ENCODE measurements at places on chromosomes 5 and 9. TPM values are rescaled to one million over a fixed set of nuclear protein-coding genes. Genes with fewer than 3 reads are reported as not detected.

GRCh38 chr9:94139672-94140417 is 55.6 kb downstream of the PTPDC1 start:
- peak; percentile 68 for DNase-seq
- peaks cover 7% of the 10 kb centered on the region for H3K4me1 ChIP-seq
- H3K27me3 ChIP-seq = no peaks in the 10 kb centered on the region
- peak overlapping the region; percentile 70 for H3K27ac ChIP-seq
- no peaks in the 10 kb centered on the region for H3K36me3 ChIP-seq

- H3K36me3 ChIP-seq = no peaks in the 10 kb centered on the region
- no peak overlapping the region for H3K4me3 ChIP-seq
- H3K27me3 ChIP-seq = no peaks in the 10 kb centered on the region
- H3K4me1 ChIP-seq = no peaks in the 10 kb centered on the region
- H3K27ac ChIP-seq = no peak overlapping the region
Observed at GRCh38 chr9:76560481-76560922, 101.5 kb downstream of the GCNT1 start.

DNA sequence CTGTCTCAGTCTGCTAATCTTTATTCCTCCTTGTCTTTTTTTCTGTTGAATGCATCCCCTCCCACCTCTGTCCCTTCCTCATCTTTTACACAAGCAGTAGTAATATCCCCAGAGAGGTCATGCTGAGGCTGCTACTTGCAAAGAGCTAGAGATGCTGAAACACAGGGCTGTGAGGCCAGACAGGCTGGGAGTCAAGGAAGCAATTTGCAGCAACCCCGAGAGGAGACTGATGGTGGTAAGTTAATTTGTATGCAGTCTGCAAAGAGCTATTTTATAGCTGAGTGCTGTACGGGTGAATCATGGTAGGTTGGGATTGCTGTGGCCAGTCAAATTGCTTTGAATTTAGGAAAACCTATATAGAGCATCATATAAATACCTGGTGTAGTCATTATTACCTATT is 90.2 kb upstream of the SLC24A2 start:
- H3K27ac ChIP-seq = no peak overlapping the region
- no peak overlapping the region for H3K4me3 ChIP-seq
- H3K4me1 ChIP-seq = no peaks in the 10 kb centered on the region
- H3K36me3 ChIP-seq = no peaks in the 10 kb centered on the region
- DNase-seq = no peak
- H3K27me3 ChIP-seq = no peaks in the 10 kb centered on the region

DNA sequence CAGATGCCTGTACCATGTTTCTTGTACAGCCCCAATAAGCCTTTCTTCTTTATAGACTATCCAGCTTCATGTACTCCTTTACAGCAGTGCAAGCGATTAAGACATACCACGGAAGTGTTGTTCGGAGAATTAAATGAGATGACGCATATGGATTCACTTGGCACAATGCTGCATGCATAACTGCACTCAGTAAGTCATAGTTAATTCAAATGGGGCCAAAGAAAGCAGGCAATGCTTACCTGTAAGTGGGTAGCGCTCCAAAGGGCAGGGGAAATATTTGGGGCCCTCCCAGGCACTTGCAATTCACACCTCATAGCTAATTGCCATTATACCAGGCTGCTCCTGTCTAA is 7.7 kb upstream of the ADRA1B start:
- no peaks in the 10 kb centered on the region for H3K27me3 ChIP-seq
- no peak for DNase-seq
- no peaks in the 10 kb centered on the region for H3K4me1 ChIP-seq

DNA sequence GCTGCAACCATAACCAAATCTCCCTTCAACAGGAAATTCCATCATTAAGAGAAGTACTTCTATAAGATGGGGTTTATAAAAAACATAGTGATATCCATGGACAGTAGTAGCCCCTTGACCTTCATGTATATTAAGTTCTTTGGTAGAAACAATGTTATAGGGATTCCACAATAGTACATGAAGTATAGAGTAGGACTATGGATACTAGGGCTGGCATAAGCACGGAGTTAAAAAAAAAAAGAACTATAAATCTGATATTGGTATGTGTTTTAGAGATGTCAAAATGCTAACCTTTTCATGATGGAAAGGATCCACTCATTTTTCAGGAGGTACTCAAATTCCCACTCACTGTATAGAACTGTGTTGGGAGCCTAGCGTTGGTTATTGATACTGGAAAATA is 337.6 kb downstream of the FGF10 start:
- no peak overlapping the region for H3K4me3 ChIP-seq
- no peak overlapping the region for H3K27ac ChIP-seq
- no peaks in the 10 kb centered on the region for H3K36me3 ChIP-seq
- H3K4me1 ChIP-seq = no peaks in the 10 kb centered on the region

DNA sequence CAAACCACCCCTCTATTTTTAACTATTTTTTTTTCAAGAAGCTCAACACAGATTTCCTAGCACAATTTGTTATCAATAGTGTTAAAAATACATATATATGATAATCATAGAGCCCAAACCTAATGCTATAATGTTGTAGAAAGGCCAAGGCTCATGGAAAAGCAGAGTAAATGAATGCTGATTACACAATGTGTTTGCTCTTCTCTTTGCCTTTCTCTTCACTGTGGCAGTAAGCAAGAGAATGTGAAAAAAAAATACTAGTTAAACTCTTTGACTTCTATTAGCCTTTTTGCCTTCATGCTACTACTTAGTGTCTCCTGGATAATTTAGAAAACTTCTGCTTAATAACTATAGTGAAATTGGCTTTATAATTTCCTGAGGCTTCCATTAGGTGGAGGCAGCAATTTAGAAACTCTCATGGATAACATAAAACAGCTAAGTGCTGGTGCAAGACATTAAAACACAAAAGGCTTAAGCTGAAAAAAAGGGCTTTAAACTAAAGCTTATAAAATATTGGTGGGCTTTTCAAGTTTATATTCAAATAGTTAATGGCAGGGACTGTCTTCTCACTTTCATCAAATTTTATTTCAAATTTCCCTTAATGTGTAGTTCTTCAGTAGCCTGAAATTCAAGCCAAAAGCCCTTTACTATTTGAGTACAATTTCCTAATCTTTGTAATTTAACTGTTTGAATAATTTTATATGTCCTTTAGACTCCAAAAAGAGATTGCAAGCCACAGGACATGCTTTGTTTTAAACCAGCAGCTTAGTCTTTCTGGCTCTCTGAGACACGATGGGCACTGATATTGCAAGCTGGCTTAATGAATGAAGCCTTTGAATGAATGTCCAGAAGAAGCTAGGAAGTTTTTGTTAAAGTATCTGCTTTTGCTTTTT is 2031.8 kb upstream of the CDH6 start:
- no peaks in the 10 kb centered on the region for H3K36me3 ChIP-seq
- H3K4me3 ChIP-seq = no peak overlapping the region
- H3K27ac ChIP-seq = no peak overlapping the region
- no peak for DNase-seq
- H3K27me3 ChIP-seq = no peaks in the 10 kb centered on the region

DNA sequence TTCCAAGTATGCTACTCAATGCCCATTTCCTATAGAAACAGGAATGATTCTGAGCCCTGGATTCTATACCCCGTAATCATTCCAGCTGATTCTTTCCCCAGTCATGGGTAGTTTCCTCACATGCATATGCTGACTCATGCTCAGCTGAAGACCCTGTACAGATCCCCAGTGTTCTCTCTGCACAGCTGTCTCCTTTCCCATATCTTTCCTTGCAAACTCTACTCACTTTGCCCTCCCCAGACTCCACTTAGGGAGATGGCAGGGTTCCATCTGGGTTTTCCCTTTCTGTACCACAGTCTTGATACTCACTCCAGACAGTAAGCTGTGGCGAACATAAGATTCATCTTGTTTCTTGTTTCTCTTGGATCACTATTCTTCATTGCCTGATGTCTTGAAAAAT is 357.6 kb downstream of the RAB3C start:
- no peaks in the 10 kb centered on the region for H3K4me1 ChIP-seq
- H3K4me3 ChIP-seq = no peak overlapping the region
- H3K36me3 ChIP-seq = no peaks in the 10 kb centered on the region
- no peak for DNase-seq
- no peak overlapping the region for H3K27ac ChIP-seq
- H3K27me3 ChIP-seq = no peaks in the 10 kb centered on the region

GRCh38 chr9:32701321-32702022 is 66.0 kb upstream of the TAF1L start:
- H3K4me1 ChIP-seq = no peaks in the 10 kb centered on the region
- DNase-seq = no peak
- H3K27ac ChIP-seq = no peak overlapping the region
- H3K27me3 ChIP-seq = no peaks in the 10 kb centered on the region

DNA sequence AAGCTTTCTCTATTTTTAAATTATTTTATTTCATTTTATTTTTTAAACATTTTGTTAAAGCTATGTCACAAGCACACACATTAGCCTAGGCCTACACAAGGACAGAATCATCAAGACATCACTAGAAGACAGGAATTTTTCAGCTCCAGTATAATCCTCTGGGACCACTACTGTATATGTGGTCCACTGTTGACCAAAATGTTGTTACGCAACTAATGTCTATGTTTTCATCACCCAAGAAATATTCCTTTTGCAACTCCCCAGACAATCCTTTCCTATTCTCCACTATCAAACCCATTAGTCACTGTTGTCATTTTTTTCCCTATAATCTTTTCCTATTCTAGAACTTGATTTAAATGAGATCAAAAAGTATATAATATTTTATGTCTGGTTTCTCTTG is 2371.7 kb upstream of the C9orf72 start:
- no peaks in the 10 kb centered on the region for H3K27me3 ChIP-seq
- H3K36me3 ChIP-seq = no peaks in the 10 kb centered on the region
- no peaks in the 10 kb centered on the region for H3K4me1 ChIP-seq
- no peak overlapping the region for H3K27ac ChIP-seq
- H3K4me3 ChIP-seq = no peak overlapping the region

DNA sequence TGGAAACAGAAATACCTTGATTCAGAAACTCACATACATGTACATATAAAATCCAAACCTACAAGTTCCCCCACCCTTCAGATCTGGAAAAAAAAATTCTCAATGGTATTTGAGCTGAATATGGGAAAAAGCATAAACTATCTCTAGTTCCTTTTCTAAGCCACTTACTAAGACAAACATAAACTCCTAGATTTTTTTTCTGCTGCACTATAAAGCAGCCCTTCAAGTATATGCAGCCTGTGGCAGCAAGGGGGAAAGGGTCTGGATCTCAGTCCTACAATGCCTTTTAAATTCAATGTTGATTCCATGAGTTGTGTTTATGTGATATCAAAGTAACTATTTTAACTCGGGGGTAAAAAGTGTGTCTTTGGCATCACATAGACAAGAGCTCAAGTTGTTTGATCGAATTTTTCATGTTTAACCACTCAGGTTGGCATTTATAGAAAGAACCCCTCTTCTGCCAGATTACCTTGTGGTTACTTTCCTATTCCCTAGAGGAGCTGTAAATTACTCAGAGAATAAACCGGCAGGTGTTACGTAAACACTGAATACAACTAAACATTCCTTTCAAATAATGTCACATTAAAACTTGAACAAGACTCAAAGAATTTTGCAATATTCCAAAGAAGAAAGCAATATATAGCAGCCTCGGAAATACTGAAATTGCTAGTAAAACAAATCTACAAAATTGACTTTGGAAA is 91.8 kb upstream of the FER start:
- no peak for DNase-seq
- no peaks in the 10 kb centered on the region for H3K36me3 ChIP-seq
- H3K27me3 ChIP-seq = no peaks in the 10 kb centered on the region
- no peaks in the 10 kb centered on the region for H3K4me1 ChIP-seq
- no peak overlapping the region for H3K4me3 ChIP-seq

DNA sequence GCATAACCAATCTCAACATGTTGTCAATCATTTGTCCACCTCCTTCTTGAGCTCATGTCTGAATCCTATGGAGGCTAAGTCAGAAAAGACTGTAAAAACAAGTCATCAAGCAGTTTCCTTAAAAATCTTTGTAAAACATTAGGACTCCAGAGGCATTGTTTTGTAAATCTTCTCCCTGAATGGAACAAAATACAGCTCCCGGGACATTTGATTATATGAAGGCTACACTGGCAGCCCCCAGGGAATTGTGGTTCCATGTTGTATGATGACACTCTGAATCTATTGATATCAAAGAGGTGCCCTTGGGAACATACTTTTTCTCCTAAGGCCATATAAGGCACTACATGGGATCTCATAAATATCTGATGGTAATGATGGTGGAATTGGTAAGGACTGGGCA is 83.2 kb upstream of the NUDT12 start:
- H3K27ac ChIP-seq = no peak overlapping the region
- no peaks in the 10 kb centered on the region for H3K27me3 ChIP-seq
- no peak for DNase-seq
- no peak overlapping the region for H3K4me3 ChIP-seq
- no peaks in the 10 kb centered on the region for H3K4me1 ChIP-seq

Gene ANKRD34B
- total RNA-seq = 0.18 TPM

Gene F12
- 2.6 TPM for total RNA-seq

Gene CATSPER3
- total RNA-seq = 3.2 TPM

Gene PCDHB9
- total RNA-seq = 1.0 TPM

Gene RANBP17
- total RNA-seq = 5.4 TPM

Gene NUTM2G
- total RNA-seq = not detected

Gene RORB
- total RNA-seq = 1.7 TPM

Gene GABRA6
- total RNA-seq = 6.1 TPM
